Left renal pelvis (tissue), 4 donors: ENCODE measurements at places on chromosomes 11 and 22. TPM values are rescaled to one million over a fixed set of nuclear protein-coding genes. Genes with fewer than 3 reads are reported as not detected.

The GUCY1A2 gene
- polyA plus RNA-seq = 2.1 TPM

DNA sequence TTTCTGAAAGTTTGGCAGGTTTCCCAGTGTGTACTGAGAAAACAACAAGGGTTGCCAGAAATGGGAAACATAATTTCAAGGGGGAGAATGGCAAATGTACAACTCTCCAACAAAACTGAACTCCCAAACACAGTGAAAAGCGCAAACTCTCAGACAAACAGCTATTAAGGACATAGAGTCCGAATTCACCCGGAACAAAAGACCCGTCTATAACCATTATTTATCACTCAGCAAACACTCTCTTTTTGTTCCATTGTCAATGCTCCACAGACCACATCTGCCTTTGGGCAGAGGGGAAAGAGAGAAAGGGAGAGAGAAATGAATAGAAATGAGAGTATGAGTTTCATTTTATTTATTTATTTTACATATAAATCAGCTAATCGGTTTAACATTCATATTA is 21.7 kb downstream of the KIRREL3 start:
- no peak for DNase-seq

GRCh38 chr22:47125603-47126002 is 363.2 kb downstream of the TBC1D22A start:
- DNase-seq = no peak

GRCh38 chr11:66607126-66607834 is 9.2 kb upstream of the RBM14 start:
- DNase-seq = no peak

DNA sequence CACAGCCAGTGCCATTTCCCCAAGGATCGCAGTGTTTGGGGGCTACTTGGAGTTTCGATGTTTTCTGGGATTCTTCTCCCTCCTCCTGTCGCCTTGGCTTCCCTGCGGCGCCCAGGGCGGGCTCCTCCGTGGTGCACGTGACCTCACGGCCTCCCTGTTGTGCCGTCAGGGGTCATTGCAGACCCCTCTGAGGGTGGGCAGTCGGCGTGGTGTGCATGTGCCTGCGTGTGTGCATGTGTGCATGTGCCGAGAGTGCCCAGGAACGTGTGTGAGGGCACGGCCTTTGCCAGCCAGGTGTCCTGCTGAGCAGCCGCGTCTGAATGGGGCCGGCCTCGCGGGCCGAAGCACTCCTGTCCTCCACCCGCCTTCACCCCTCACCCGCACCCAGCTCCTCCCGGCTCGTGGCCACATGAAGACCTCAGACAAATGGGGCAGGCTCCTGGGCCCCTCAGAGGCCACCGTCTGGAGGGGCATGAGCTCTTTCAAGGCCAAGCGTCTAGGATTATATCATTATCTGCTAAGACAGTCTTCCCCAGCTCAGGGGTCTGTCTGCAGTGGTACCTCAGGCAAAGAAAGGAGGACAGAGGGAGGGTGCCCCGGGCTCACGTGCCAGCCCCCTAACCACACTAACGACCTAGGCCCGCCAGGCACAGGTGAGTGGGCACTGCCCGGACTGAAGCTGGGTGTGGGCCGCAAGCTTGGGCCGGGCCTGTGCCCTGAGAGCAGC is 9.4 kb upstream of the MRPL23 start:
- no peak for DNase-seq

The CALCA gene
- 14.9 TPM for polyA plus RNA-seq

DNA sequence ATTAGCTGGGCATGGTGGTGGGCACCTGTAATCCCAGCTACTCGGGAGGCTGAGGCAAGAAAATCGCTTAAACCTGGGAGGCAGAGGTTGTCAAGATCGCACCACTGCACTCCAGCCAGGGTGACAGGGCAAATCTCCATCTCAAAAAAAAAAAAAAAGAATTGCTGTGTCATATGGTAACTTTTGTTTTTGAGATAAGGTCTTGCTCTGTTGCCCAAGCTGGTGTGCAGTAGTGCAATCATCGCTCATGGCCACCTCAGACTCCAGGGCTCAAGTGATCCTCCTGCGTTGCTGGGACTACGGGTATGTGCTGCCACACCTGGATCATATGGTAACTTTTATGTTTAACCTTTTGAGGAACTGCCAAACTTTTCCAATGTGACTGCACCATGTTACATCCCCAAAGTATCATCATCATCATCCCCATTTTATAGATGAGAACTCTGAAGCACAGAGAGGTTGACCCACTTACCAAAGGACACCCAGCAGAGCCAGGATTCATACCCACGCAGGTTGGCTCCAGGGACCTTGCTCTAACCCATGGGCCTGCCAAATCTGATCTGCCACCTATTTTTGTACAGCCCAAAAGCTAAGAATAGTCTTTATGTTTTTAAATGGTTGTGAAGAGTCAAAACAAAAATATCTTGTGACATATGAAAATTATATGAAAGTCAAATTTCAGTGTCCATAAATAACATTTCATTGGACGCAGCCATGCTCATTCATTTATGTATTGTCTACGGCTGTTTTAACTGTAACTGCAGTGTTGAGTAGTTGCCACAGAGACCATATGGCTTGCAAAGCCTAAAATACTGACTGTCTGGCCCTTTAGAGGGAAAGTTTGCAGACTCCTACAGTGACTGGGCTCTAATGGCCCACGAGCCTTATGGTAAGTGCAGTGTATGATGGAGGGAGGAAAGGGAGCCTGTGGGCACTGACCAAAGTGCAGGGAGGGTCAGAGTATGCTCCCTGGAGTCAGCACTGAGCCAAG is 45.3 kb downstream of the GDPD5 start:
- DNase-seq = no peak

GRCh38 chr22:39674536-39674935 is 104.0 kb downstream of the CACNA1I start:
- DNase-seq = no peak

GRCh38 chr11:65639623-65640482 is 2.0 kb downstream of the SIPA1 start:
- no peak for DNase-seq

- no peak for DNase-seq
Observed at GRCh38 chr11:24233041-24233440, 263.8 kb upstream of the LUZP2 start.

The RFPL2 gene
- 0.20 TPM for polyA plus RNA-seq

GRCh38 chr22:50049299-50050195 is 8.6 kb downstream of the TTLL8 start:
- DNase-seq = no peak

DNA sequence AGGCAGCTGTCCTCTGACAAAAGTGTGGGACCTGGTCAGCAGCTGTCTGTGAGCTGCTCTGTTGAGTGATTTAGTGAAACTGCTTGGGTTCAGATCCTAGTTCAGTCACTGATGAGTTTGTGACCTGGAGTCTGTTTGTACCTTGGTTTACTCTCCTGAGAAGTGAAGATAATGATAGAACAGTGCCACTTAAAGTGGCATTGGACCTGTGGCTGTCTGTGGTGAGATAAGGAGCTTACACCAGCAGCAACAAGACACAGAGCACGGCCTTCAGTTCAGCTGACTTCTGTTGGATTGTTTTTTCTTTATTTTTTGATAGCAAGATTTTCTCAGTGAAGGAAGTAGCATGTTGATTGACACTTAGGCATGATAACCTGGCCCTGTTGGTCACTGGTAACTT is 46.2 kb upstream of the CTTN start:
- no peak for DNase-seq

GRCh38 chr22:32985899-32986765 is 72.0 kb downstream of the SYN3 start:
- DNase-seq = peak; percentile 85

- DNase-seq = no peak
Observed at GRCh38 chr22:19933341-19934241, 8.0 kb upstream of the COMT start.

GRCh38 chr22:32765132-32765618 is 36.3 kb upstream of the TIMP3 start:
- no peak for DNase-seq

DNA sequence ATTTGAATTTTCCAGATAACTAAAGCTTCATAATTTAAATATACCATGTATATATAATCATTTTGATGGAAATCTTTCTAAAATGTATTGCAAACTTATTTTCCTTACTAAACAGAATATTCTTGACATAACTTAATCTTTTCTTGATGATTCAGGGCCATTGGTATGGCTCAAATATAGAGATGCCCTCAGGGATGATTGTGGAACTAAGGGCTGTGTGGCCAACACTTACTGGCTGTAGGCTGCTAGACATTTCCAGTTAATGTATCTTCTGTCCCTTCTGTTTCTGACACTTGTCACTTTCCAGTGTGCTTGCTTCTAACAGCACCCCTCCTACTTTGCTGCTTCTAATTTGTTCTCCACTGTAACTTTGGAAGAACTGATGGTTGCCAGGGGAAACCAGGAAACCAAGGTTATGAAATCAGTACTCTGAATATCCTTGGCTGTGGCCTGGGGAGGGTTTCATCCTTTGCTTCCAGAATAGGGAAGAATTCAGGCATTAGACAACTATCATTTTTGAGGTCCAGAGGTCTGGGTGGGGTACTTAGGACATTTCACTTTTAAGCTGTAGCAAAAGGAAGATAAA is 697.2 kb downstream of the ETS1 start:
- no peak for DNase-seq

GRCh38 chr11:12159351-12160099 is 49.1 kb downstream of the MICAL2 start:
- no peak for DNase-seq

The CSF2RB gene
- 2.6 TPM for polyA plus RNA-seq

The CARNS1 gene
- 2.0 TPM for polyA plus RNA-seq

- DNase-seq = no peak
Observed at GRCh38 chr11:84249344-84250135, 963.4 kb upstream of the CCDC90B start.

- DNase-seq = no peak
Observed at GRCh38 chr11:43508511-43508918, 149.8 kb downstream of the TTC17 start.

GRCh38 chr22:41311487-41311886 is 10.2 kb downstream of the ZC3H7B start:
- DNase-seq = no peak

- no peak for DNase-seq
Observed at GRCh38 chr11:21622566-21622965, 570.3 kb upstream of the ANO5 start.

DNA sequence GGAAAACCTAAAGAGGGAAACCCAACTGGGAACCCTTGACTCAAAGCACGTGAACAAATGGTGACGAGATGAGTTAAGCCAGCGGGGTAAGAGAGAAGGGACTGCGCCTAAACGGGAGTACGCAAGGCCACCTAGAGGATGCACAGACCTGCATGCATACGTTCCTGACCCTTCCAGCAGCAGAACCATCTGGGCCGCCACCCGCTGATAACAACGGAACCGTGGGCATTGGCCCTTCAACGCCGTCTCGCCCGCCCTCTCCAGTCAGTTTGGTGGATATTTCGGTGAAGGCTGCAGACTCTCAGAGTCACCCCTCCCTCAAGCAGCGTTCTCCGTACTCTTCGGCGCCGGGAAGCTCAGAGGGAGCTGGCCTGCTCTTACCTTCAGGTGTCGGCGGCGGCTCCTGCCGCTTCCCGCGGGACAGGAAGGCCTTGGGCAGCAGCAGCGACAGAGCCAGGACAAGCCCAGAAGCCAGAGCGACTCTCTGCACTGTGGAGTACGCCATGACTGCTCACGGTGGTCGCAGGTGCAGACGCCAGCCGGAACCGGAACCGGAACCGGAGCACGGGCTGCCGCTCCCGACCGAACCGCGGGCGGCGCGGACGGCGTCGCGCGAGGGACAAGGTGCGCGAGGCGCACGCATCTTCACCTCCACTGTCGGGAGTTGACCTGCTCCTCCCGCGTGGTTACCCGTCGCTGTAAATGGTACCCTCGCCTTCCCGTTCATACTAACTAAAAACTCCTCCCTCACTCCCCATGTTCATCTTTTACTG is at the start of gene RIC3:
TSS of gene RIC3 (minus strand) at position 541 of the 773 bp plus-strand sequence. CDS start at position 505, 36 bp downstream.
- no peak for DNase-seq

The IL18 gene
- polyA plus RNA-seq = 10.0 TPM

The EXPH5 gene
- polyA plus RNA-seq = 3.7 TPM

The GVQW3 gene
- polyA plus RNA-seq = 16.8 TPM

GRCh38 chr11:45245218-45246045 is 40.7 kb downstream of the SYT13 start:
- no peak for DNase-seq

DNA sequence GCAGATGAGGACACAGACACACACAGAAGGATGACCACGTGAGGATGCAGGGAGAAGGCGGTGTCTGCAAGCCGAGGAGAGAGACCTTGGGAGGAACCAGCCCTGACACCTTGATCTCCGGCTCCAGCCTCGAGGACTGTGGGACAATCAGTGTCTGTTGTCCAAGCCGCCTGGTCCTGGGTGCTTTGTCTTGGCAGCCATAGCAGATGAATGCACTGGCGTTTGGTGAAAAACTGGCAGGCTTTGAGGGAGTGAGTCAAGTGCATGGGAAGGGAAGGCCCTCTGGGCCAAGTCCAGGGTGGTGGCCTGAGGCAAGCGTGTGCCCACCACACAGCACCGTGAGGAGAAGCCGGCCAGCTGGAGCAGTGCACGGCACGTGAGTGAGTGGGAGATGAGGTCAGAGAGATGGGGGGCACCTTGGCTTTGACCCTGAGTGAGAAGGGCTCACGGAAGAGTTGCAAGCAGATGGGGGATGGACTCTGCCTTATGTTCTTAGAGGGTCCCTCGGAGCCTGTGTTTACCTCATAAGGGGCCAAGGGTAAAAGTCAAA is 12.4 kb upstream of the BRSK2 start:
- DNase-seq = no peak

The SCYL1 gene
- 58.6 TPM for polyA plus RNA-seq

GRCh38 chr11:65968600-65969482 is 7.3 kb downstream of the SART1 start:
- no peak for DNase-seq

The OR10G4 gene
- polyA plus RNA-seq = not detected

The NXPE2 gene
- polyA plus RNA-seq = 0.37 TPM

GRCh38 chr11:1467270-1467669 is 19.3 kb downstream of the MOB2 start:
- no peak for DNase-seq

DNA sequence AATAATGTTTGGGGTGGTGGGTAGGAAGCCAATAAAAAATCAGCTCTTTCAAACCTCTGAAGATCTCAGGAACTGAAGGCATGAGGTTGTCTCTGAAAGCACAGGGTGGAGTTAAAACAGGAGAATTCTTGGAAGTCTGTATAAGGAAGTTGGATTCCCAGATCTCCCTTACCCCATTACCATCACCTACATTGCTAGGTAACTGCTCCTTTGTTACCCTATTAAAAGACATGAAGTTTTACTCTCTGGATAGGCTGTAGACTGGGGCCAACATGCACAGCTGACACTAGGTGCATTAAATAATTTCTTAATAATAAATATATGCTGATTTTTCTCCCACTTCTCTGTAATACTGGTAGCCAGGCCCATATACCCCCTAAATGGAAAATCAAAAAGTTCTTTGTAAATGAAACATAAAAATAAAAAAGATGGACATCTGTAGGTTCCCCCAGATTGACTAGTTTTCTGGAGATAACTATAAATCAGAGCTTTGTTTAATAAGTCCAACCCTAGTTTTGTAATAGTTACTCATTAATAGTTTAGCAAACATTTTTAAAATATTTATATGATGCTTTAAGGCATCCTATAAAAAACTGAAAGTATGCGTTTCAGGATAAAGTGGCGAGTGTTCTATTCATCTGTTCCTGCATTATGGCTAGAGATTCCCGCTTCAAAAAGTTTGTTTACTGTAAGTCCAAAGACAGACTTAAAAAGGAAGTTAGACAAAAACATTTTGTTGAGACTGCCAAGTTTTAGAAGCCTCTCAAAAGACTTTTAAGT is 63.8 kb downstream of the KIF18A start:
- no peak for DNase-seq
